ENCODE measurements at places on chromosomes 4 and X.

GRCh38 chr4:75025431-75025830 lies 92.5 kb downstream of the PARM1 start:
- DNase-seq = no peak

DNA sequence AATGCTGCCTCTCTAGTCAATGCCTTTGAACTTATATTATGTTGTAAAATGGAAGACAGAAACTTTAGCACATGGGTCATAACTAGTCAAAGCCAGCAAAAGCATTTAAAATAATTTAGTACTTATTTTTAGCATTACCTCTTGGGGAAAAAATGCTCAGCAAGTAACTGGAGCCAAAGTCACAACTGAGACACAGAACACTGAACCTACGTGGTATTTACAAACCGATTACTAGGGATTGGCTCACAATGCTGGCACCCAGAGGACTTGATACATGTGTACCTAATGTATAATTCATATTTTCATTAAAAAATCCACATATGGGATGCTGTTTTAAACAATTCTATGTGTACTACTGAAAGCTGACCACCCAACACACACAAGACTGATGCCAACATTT lies 38.4 kb downstream of the PHKA2 start:
- DNase-seq = no peak

DNA sequence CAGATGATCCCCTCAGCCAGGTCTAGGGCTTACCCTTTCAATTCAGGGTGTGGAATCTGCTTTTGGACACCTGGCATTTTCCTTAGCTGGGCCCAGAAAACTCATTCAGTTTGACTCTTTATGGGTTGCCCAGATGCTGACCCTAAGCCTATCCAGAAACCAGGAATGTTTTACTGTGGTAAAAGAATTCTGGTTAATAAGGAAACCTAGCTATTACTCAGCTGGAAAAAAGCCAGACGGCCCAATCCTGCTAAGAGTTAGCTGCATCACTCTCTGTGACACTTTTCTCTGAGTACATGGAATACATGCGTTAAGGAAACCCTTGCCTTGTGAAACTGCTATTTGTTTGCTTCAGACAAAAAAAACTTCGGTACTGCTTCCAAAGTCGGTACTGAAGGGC lies 28.0 kb downstream of the ING2 start:
- DNase-seq = peak; percentile 20

DNA sequence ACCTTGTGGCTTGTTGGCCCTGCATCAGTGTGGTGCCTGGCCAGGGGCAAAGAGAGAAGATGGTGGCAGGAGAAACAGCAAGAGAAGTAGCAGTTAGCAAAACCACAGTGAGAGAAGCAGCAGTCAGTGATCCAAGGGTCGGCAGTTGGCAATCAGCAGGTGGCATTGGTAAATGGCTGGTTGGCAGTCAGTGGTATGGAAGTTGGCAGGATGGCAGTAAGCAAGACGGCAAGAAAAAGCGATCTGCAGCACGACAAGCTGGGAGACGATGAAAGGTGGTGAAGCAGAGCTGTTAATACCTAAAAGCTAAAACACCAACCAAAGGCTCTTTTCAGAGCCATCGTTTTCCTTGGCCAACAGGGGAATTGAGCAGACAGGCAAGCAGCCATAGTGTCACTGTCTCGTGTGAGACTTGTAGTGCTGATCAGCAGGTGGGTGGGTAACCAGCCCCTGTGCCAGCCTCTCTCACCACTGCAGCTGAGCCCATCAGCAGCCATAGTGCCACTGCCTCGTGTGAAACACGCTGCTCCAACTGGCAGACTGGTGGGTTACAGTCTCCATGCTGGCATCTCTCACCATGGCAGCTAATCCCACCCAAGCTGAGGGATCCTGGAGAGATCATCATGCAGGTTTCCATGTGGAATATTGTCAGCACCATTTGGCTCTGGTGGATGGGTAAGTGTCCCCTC lies 2078.4 kb downstream of the PCDH7 start:
- no peak for DNase-seq

GRCh38 chrX:94511564-94511963 lies 837.6 kb downstream of the FAM133A start:
- DNase-seq = no peak

DNA sequence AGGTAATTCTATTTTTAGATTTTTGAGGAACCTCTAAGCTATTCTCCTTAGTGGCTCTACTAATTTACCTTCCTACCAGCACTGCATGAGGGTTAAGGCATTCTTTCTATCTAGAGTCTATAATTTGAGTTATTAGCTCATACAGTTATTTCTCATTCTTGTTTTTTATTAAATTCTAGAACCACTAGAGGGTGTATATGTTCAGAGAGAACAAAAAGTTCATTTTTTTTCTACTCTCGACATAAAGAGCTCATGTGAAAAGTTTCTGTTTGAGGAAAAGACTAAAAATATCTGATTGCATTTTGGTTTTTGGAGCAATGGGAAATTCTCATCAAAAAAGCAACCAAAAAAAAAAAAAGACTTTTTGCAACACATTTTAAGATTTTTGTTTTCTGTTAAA lies 57.0 kb upstream of the LRAT start:
- peak; percentile 24 for DNase-seq

DNA sequence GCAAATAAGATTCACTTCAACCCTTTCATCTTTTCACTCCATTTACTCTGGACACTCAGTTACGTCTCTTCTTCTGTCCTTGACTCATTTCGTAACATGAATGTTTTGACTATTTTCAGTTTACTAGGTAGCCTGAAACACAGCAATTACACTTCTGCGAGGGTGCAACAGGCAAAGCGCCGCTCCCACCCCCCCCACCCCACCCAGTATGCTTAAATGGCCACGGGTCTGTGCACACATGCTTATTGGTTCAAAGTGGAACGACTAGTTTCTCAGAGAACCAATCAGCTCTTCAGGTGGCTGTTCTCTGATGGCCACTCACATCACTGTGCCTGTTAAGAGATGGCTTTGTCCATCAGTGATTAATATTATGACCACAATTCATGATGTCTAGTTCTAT lies 3.5 kb downstream of the BEND4 start:
- no peak for DNase-seq

DNA sequence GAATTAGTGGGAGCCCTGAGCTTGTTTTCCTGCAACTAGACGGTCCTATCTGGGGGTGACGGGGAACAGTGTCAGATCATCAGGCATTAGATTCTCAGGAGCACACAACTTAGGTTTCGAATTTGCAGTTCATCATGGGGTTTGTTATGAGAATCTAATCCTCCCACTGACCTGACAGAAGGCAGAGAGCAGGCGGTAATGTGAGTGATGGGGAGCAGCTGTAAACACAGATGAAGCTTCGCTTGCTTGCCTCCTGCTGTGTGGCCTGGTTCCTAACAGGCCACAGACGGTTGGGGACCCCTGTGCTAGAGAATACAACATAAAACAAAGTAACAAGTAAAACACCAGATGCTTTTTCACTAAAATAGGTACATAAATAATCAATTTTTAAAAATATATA lies 86.2 kb upstream of the BLTP1 start:
- no peak for DNase-seq

- DNase-seq = no peak
These were observed 1591.4 kb upstream of the PCDH7 start for GRCh38 chr4:29128810-29129209.

DNA sequence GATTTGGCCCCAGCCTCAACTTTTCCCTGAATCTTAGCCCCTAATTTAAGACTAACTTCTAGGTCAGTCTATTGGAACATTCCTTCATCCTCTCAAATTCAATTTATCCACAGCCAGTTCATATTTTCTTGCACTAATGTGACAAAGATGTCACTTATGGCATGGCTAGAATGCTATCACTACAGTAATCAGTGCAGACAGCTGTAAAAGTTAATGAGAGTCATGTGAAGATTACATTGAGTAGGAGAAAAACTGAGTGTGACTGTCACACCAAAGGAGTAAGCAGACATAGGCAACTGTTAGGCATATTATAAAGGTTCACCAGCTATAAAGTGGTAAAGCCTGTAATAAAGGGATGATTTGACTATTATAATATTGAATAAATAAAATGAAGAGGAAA lies 42.6 kb downstream of the GABRG1 start:
- DNase-seq = no peak

Measured in RKO (cell line).